GM12892 (cell line): ENCODE measurements at places on chromosomes 6 and 20.

DNA sequence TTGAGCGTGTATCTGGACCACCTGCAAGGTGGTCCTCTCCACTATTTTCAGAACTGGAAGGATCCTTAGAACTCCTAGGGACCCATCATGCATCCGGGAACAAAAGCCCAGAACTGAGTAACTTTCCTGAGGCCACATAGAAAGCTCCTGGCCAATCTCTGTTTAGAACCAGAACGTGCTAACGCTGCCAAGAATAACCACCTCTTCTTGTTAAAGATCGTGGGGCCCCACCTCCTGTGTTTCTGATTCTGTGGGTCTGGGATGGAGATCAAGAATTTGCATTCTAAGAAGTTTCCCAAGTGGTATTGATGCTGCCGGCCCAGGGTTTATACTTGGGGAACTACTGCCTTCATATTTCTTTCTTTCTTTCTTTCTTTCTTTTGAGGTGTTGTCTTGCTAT lies 13.3 kb downstream of the CD40 start:
- DNase-seq, result no peak

- no peak for DNase-seq
Measured at GRCh38 chr6:52511572-52512151, 65.2 kb downstream of the TRAM2 start.

- DNase-seq, result no peak
Measured at GRCh38 chr6:5095236-5095635, 10.1 kb downstream of the PPP1R3G start.

DNA sequence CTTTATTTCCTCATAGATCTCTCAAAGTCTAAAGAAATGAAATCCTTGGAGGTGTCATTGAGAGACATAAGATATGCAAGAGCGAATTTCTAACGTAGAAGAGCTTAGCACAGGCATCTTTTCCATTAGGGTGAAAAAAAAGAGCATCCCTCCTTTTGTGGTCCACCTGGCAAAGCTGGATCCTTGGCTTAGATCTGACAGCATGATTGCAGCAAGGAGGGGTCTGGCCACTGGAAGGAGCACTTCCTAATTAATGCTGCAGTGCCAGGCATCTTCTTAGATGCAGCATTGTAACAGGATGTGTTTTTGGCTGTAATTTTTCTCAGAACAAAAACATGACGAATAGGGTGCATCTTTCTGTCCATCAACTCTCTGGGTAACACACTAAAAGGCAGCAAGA lies 60.1 kb upstream of the TFAP2D start:
- no peak for DNase-seq

DNA sequence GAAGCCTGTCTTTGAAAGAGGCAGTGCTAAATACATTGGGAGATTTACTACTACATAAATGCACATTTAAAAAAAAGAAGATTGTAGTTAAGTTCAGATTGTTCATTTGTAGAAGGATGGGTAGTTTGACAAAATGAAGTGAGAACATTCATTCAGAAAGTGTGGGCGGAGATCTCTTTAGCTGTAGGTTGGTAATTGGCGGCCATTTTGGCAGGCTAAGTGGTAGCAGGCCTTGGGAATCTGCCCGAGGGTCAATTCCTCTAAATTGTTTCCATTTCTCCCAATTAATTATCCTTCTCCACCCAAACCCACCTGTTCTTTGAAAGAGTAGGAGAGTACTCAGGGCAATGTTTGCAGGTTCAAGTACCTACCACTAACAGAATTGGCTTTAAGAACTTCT lies 17.9 kb downstream of the SOX4 start:
- DNase-seq, result no peak

- no peak for DNase-seq
Measured at GRCh38 chr6:79984261-79984660, 20.2 kb upstream of the TTK start.

- no peak for DNase-seq
Measured at GRCh38 chr6:33197431-33198048, 2.9 kb downstream of the RXRB start.

DNA sequence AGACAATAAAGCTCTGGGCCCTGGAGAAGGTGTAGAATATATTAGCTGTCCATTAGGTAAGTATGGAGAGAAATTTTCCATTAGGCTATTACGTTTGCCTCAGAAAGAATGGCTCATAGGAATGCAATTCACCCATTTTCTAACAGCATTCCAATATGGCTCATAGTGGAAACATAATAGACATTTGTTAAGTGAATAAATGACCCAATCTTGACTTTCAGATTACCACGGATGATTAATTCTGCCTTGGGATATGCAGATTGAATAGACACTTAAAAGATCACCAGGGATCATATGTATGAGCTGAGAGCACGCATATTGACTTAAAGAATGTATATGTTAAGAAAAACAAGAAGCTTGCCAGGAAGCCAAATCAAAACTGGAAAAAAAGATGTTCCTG lies 209.1 kb upstream of the CDYL start:
- no peak for DNase-seq

DNA sequence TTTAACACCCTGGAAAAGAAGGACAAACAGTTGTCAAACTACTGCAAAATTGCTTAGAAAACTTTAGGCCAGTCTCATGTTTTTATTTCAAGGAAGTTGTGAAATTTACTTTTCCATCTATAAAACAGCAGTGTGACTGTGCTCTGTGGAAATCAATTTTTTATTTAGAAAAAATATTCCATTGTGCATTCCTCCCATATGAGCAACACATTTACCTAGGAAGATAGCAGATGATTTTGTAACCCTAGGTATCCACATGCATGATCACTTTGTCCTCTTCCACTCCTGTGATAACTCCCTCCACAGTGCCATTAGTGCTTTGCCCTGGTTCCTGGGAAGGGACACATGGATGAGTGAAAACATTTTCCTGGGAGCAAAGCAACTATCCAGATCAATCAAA lies 70.0 kb upstream of the SHLD1 start:
- DNase-seq, result no peak

DNA sequence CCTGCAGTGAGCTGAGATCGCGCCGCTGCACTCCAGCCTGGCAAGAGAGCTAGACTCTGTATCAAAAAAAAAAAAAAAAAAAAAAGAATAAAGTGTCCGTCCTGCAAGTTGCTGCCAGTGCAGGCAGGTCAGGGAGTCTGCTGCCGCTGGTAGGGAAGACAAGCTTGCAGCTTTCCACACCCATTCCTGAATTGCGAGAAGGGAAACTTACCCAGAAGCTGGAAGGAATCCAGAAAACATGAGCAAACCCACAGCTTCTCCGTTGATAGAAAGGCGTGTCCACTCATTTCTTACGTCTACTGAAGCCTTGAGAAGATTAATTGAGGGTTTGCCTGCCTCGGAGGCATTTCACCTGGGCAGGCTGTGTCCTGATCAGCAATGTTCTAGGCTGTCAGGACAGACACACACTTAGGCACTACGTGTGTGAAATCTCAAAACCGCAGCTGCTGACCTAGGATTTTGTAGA lies 61.6 kb upstream of the DSP start:
- DNase-seq, result no peak

DNA sequence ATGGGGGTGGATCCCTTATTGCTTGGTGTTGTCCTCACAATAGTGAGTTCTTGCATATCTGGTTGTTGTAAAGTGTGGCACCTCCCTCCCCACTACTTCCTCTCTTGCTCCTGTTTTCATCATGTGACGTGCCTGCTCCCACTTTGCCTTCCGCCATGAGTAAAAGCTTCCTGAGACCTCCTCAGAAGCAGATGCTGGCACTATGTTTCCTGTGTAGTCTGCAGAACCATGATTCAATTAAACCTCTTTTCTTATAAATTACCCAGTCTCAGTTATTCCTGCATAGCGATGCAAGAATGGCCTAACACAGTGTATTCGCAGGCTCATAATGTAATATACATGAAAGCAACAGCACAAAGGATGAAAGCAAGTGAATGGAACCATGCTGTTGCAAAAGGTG lies 28.4 kb upstream of the ANKRD60 start:
- no peak for DNase-seq

DNA sequence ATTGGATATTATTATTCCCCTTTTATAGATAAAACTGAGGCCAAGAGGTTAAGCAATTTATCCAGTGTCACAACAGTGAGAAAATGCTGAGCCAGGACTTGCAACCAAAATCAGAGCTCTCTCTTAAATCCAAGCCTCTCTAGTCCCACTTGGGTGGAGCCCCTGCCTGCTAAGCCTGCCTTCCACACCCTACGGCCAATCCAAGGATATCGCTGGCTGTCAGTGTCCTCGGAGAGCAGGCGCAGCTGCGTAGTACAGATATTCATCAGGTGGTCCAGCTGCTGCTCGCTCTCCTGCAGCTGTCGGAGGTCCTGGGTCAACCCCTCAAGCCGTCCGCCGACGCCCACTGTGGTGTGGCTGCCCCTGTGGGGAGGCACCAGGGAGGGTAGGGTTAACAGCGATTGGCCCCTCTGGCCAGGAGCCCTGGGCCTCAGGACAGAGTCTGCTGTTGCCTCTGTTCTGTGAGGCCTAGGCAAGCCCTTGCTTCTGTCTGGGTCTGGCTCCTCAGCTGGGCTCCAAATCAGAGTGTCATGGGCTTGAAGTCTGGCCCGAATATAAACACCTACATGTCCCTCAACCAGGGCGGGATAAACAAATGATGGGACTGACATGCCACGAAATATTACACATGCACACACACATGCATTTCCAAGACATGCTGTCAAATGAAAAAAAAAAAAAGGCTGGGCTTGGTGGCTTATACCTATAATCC lies 3.9 kb upstream of the NECAB3 start:
- DNase-seq, result no peak

DNA sequence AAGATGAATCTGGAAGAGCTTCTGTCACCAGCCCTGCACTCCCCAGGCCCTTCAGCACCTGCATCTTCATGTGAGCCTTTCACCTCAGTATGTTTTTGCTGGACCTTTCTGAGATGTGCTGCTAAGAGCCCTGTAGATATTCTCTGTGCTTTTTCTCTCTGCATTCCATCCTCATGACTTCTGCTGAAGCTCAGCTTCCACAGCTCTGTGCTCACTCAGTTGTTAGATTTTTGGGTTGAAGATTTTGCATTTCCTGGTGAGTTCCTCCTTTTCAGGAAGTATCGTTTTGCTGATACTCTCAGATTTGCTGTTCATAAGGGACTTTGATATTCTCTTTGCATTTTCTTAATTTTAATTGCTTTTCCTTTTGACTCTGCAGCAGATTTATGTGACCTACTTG lies 18.3 kb downstream of the KIAA1586 start:
- DNase-seq, result no peak

DNA sequence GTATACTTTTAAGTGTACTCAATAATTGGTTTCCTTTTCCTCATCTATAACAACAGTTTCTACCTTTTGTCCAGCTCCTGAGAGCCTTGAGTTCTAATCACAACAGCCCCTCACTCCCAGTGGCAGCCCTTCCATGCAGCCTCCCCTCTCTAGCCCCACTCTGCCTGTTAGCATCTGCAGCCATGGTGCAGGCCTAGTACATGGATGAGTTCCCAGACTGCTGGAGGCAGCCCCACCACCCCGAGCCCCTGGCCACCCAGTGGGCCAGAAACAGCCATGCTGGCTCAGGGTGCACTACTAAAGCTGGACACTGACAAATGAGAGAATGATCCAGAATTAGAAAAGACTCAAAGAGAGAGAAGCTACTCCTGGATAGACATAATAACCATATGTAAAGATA lies 9.7 kb upstream of the LPIN3 start:
- no peak for DNase-seq

DNA sequence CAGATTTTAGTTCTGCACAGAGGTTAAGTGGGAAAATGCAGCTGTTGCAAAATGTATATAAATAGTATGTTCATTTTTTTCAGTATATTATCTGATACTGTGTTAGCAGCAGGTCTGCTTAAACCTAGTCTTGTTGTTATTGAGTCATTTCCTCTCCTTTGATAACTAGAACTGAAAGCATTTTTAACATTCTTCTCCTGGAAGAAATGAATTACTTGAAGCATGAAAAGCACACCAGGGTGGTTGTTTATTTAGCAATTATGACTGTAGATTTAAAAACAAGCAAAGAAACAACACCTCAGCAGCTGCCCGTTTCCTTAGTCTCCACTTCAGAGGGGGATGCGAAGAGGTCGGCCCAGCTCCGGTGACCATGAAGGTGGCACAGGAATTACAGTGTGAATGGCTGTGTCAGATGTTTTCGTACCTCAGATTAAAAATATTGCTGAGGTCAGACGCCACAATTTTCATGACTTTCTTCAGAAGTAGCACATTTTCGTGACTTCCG lies 53.5 kb downstream of the GOPC start:
- DNase-seq, result no peak

DNA sequence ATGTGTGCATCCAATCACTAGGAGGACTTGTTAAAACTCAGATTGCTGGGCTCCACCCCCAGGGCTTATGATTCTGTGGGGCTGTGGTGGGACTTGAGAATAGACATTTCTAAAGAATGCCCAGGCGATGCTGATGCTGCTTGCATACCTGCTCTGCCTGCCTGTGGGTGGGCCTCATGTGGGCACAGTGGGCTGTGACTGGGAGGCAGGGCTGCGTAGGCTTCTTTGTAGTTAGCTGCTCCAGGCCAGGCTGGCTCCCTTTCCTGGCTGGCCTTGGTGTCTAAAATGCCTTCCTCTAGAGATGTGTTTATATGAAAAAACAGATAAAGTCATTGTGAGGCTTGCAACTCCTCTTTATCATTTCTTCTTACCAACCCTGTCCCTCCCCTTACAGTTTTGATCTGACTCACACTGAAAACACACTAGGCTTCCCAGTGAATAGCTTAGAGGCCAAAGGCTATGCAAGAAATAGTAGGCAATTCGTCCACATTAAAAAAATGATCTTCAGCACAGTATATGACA lies 495.5 kb upstream of the MAP3K7 start:
- DNase-seq, result no peak

DNA sequence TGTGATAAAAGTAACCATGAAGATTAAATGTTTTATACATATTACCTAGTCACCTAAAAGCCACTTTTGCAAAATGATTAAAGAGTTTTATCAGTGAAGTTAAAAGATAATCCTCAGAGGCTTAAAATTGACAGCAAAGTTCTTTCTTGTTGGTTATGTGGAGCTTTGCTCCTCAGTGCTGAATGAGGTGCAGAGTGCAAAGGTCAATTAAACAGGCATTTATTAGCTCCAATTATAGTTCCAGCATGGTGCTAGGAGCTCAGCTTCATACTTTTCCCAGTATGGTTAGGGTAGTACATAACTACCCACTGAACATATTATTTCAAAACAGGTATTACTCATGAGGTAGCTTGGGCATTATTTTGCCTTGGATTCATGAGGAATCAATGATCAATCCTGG lies 414.0 kb upstream of the RUNX2 start:
- no peak for DNase-seq

DNA sequence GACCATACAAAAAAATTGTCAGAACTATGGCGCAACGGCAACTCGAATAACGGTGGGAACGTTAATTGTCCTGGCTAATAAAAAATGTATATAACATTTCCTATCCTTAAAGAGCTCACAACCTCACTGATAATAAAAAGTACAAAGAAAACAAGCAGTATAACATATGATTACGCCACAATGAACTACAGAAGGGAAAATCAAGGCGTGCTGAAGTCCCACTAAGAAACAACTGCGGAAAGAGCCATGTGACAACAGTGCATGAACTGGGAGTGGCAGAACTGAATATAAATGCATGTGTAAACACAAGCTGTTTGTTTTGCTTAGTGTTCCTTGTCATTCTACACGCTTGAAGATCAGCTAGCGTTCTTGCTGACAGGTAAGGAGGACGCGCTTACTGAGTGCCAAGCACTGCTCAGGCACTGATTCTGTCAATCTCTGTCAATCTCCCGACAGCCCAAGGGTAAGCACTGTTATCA lies 466 bp upstream of the PSMB1 start:
- DNase-seq, result no peak
